T-helper 2 cell (primary cell): ENCODE measurements at places on chromosomes 16 and 17.

DNA sequence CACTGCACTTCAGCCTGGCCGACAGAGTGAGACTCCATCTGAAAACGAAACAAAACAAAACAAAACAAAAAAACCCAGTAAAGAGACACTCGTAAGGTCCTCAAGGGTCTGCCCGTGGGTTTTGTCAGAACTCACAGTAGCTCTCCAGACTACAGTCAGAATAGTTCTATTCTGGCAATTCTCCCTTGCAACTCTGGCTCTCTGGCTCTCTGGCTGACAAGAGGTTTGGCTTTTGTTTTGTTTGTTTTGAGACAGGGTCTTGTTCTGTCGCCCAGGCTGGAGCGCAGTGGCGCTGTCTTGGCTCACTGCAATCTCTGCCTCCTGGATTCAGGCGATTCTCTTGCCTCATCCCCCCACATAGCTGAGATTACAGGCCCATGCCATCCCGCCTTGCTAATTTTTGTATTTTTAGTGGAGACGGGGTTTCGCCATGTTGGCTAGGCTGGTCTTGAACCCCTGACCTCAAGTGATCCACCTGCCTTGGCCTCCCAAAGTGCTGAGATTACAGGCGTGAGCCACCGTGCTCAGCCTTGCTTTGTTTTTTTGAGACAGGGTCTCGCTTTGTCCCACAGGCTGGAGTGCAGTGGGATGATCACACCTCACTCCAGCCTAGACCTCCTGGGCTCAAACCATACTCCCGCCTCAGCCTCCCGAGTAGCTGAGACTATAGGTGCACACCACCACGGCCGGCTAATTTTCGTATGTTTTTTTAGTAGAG lies 20.5 kb upstream of the CHP2 start:
- no peak for DNase-seq

DNA sequence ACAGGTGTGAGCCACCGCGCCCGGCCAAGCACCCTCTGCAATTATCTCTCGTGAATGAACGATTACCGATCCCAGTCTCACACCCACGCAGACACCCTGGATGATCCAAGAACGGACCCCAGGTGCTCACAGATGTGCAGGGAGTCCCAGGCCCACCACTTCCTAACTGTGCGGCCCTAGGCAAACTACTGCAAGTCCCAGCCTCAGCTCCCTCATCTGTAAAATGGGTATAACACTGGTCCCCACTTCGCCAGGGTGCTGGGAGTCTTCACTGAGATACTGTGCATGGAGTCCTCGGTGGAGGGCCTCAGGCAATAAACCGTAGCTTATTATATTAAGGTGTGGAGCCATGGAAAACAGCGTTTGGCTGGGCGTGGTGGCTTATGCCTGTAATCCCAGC lies 21.6 kb upstream of the PITPNA start:
- no peak for DNase-seq

DNA sequence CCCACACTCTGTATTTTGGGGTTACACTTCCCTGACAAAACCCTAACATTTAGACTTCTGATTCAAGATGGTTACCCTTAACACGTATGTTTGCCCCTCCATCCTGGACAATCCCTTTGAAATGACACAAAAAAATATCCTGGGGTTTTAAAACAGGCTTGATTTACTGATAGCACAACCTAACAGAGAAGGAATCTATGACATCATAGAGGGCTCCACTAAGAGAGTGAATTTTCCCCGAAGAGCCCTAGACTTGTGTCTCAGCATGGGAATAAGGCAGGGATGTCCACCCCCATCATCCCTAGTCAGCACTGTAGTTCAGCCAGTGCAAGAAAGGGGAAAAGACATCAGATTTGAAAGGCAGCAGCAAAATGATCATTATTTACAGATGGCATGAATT lies 15.8 kb upstream of the SRCIN1 start:
- no peak for DNase-seq

DNA sequence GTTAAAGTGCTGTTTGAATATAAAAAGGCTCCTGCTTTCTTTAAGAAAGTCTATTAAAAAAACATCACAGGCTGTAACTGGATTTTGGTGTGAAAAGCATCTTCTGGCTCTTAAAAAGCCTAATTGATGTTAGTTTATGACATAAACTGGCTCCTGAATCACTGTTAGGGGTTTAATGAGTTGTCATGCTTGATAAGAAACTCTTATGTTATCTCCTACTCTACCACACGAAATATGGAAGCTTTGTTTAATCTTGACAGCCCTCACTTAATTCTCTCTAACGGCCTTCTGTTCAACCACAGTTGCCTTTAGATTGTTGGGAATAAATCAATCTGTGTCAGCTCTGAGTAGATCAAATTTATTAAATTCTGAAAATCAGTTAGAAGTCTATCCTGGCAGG lies 51.5 kb downstream of the CPPED1 start:
- DNase-seq = no peak

DNA sequence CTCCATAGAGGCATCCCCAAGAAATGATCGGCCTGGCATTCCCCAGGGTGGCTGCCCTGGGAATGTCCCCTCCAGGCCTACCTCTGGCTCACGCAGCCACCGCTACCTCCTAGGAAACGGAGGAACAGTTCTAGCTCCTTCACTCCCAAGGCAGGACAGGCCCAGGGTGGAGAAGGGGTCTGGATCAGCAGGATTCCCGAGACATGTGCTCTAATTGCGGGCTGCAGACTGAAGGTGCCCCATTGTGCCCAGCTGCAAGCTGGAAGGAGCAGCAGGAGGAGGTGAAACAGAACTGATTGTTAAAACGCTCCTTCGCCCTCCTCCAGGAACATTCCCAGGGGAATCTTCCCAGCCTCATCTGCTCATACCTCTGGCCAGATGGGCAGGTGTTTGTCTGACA lies 40.8 kb downstream of the SCNN1G start:
- DNase-seq = no peak

- DNase-seq = no peak
Measured at GRCh38 chr17:74457820-74458166, 8.6 kb upstream of the CD300A start.

DNA sequence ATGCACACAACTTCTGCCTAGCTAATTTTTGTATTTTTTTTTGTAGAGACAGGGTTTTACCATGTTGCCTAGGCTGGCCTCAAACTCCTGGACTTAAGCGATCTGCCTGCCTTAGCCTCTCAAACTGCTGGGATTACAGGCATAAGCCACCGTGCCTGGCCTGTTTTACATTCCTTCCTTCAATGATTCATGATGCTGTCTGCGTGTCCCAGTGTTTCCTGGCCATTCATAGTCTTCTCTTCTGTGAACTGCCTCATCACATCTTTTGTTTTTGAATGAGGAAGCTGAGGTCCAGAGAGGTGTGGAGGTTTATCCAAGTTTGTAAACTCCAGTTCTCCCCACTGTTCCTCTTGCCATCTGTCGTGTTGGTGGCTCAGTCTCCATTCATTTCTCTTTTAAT lies 64.5 kb upstream of the MED9 start:
- DNase-seq = no peak

DNA sequence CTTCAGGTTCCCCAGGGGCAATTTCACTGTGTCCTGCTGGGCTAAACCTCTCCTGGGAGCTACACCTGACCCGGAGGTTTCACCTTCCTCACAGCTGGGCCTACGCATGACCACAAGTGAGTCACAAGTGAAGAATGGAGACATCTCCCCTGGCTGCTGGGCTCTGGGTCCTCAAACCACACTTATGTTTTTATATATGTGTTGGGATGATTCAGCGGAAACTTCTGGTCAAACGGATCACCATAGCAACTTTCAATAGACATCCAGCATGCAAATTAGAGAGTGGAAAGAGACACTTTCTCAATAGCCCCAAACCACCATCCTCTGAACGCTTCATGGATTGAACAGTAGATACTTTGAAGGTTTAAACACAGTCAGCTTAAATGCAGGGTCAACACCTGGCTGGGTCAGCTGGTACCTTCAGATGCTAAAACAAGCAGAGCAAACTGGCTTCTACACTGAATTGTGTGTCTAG lies 28.0 kb upstream of the MAF start:
- DNase-seq = no peak

DNA sequence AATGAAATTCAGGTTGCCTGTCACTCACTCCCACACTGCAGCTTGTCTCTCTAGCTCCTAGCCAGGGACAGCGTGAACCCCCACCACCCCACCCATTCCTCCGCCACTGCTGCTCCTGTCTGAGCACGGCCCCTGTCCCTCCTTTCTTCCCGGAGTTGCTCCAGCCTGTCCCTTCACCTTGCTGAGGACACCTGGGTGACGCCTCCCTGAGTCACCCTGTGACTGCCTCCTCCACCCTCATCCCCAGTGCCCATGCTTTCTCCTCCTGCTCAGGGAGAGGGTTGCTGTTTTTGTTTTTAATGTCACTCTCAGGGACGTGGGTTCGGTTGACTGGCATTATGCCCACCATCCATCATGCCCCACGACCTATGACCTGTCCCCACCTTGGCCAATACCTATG lies 25.8 kb upstream of the NAT9 start:
- no peak for DNase-seq

DNA sequence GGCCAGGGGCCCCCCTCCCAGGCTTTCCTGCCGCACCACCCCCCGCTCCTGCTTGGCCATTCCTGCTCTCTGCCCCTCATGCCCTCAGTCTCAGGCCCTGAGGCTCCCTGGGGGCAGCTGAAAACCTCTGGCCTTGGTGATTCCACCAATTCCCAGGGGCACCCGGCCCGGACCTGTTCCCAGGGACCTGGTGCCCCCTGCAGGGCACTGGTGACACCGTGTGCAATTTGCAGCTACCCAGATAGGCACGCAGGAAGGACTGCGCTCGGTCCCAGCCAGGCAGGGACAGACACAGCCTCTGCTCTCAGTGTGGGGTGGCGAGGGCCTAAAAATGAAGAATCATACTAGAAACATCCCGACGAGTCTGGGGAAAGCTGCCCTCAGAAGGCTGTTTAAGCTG lies 13.4 kb downstream of the WFDC1 start:
- no peak for DNase-seq

DNA sequence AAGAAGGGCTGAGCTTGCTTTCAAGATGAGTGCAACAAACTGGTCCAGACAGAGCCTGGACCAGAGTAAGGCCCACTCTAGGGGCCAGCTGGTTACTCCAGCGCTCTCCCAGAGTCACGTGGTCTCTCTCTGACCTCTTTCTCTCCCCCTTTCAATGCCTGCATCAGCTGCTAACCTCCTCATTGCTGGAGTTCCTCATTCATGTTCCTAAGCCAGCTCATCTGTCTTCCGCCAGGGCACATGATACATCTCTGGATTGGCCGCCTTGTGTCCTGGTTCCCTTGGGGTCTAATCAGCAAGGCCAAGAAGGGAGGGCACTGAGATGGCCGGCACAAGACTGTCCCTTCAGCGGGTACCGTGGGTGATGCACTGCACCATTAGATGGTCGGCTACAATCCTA lies 26.9 kb upstream of the ZFP90 start:
- no peak for DNase-seq

DNA sequence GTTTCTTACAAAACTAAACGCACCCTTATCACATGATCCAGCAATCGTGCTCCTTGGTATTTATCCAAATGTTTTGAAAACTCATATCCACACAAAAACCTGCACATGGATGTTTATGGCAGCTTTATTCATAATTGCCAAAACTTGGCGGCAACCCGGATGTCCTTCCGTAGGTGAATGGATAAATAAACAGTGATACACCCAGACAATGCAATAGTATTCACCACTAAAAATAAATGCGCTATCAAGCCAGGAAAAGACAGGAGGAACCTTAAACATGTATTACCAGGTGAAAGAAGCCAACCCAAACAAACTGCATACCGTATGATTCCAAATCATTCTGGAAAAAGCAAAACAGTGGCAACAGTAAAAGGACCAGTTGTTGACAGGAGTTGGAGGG lies 10.0 kb downstream of the SPATA32 start:
- no peak for DNase-seq
